HFFc6 (cell line): ENCODE measurements at places on chromosomes 5 and 9. TPM values are rescaled to one million over a fixed set of nuclear protein-coding genes. Genes with fewer than 3 reads are reported as not detected.

GRCh38 chr5:165996201-165996875 lies 2295.1 kb upstream of the WWC1 start:
- no peak for DNase-seq

- DNase-seq: no peak
Observed at GRCh38 chr5:16234598-16234997, 55.0 kb upstream of the MARCHF11 start.

Gene SIMC1
- total RNA-seq: 11.1 to 12.1 TPM (median 11.9 TPM) in 3 replicates

Gene STK32A
- total RNA-seq: 0.28 to 0.92 TPM (median 0.76 TPM) in 3 replicates

DNA sequence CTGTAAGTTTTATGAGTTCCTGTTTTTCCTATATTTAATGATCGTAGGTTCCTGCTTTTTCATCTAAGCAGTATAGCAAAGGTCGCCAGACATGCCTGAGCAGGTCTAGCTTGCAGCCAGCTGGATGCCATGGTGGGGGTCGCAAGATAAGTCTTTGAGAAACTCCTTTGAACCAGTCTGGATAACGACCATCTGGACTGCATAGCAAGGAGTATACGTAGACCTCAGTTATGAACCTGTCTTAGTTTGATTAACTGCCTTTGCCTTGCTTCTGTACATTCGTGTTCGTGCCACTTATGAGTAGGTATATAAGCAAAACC lies 8.4 kb upstream of the SPATA31E1 start:
- DNase-seq: no peak

Gene SLC6A3
- not detected in 2 replicates for total RNA-seq

Gene TSSK1B
- not detected in 3 replicates for total RNA-seq

GRCh38 chr9:131764568-131764967 lies 24.7 kb upstream of the RAPGEF1 start:
- DNase-seq: no peak

Gene OCLN
- total RNA-seq: 0.38 to 0.74 TPM (median 0.73 TPM) in 3 replicates

GRCh38 chr5:40775085-40775845 lies 19.5 kb upstream of the TTC33 start:
- no peak for DNase-seq

DNA sequence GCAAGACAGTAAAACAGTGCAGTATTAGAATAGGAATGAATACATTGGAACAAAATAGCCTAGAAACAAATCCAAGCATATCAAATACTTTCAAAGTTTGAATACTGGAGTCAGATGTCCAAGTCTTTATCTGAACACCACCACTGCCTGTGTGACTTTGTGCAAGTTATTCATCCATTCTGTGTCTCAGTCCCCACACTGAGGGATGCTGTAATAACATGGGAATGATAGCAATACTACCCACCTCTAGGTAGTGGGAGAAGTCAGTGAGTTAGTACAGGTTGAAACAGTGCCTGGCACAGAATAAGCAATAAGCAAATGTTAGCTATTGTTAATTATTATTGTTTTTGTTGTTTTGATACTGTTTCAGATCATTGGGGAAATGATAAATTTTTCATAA lies 130.9 kb downstream of the SUSD1 start:
- DNase-seq: no peak

DNA sequence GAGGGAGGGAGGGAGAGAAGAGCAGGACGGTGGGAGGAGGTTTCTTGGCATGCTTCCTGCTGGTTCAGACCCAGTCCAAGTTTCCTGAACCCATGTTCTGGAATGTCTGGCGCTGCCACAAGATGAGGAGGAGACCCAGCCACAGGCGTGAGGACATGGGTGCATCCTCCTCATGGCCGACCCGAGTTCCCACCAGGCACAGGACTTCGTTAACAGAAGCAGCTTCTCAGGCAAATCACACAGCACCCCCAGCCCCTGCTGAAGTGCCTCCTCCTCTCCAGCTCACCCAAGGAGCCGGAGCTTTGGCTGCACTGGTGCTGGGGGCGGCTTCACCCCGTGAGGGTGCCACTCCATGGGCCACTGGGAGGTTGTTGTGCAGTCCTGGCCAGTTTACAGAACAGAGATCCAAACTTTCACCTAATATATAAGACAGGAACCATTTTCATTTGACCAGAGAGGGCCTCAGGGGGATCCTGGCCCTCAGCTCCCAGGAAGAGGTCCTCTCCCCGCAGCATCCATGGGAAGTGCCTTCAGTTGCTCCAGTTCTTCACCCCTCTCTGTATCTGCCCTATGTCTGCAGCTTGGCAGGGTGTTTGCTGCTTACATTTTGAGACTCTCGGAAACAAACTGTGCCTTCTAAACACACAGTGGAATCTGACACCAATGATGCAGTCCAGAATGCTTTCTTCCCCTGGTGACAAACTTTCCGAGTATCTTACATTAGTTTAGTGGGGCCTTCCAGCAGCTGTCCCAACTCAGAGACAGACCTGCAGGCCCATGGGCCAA lies 10.2 kb upstream of the NKD2 start:
- no peak for DNase-seq

Gene PHYHD1
- 7.6 and 10.6 TPM in 2 replicates for total RNA-seq

Gene FBXO4
- total RNA-seq: 5.8 to 6.4 TPM (median 6.2 TPM) in 3 replicates

DNA sequence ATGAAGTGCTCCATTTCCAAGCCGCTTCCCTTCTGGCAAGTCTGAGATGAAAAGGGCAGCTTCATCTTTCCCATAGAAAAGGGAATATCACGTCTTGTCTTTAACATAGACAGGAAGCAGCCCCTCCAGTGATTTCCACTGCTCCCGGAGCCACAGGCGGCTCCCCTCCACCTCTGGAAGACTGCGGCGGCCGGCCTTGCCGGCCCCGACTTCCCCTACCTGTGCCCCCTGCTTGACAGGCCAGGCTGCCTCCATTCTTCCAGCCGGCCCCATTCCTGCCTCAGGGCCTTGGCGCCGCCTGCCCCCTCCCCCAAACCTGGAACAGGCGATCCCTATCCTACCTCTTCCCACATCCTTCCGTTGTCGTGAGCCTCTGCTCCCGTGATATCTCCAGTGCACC lies 141.8 kb downstream of the ZNF354C start:
- no peak for DNase-seq

DNA sequence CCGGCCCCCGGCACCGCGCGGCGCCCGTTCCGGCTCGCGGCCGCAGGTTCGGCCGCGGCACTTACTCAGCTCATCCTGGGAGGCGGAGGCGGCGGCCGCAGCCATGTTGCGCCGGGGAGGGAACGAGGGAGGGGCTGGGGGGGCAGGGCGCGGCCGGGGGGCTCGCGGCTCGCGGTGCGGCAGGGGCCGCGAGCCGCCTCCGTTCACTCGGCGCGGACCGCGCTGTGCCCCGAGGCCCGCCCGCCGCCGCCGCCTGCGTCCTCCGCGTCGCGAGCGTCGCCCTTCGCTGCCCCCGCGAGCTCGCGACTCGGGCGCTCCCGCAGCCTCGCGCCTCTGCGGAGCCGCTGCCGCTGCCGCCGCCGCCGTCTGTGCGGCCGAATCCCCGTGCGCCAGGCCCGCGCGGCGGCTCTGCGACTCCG lies 735 bp downstream of the ECPAS start:
- no peak for DNase-seq

Gene CAMK4
- total RNA-seq: 3.8 to 6.3 TPM (median 4.4 TPM) in 3 replicates

DNA sequence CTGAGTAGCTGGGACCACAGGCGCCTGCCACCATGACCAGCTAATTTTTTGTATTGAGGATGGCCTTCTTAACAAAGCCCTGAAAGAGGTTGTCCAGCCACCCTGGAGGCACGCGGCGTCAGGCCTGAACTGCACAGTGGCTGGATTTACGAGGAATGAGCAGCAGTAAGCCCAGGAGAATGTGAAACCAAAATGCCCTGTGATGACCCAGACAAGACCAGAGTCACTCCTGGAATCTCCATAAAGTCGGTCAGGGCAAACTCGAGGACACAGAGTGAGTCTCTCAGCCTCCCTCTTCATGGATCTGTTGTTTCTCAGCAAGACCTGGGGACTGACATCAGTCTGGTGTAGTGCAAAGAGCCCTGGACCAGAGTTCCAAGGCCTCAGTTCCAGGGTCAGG lies 53.2 kb upstream of the C5orf58 start:
- no peak for DNase-seq

GRCh38 chr9:84152204-84152603 lies 171.6 kb downstream of the RMI1 start:
- DNase-seq: no peak

DNA sequence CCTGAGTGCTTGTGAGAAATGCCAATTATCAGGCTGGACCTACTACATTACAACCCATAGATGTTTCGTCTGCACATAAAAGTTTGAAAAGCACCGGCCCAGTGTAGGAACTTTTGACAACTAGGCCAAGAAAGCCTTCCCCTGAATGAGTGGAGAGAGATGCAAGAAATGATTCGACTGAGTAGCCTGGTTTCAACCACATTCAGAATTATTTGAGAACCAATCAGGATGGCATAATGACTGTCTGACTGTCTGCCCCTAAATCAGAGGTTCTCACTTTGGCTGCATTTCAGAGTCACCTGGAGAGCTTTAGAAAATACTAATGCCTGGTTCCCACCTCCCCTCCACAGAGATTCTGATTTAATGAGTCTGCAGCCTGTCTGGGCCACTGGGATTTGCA lies 61.1 kb downstream of the FRMD3 start:
- no peak for DNase-seq

Gene CYLC2
- total RNA-seq: not detected in 2 replicates

- DNase-seq: no peak
Observed at GRCh38 chr5:58545912-58546311, 37.0 kb upstream of the RAB3C start.

Gene PCDHB2
- total RNA-seq: 5.2 to 8.8 TPM (median 8.6 TPM) in 3 replicates

Gene ACTL7B
- not detected in 3 replicates for total RNA-seq

Gene TAF1L
- not detected in 2 replicates for total RNA-seq

- DNase-seq: no peak
Observed at GRCh38 chr5:152595405-152595804, 190.3 kb upstream of the NMUR2 start.

Gene PKN3
- 1.6 to 4.1 TPM (median 3.7 TPM) in 3 replicates for total RNA-seq

- DNase-seq: no peak
Observed at GRCh38 chr5:83540105-83540504, 68.6 kb downstream of the VCAN start.

- DNase-seq: no peak
Observed at GRCh38 chr5:150213530-150213929, 23.7 kb downstream of the SLC6A7 start.

DNA sequence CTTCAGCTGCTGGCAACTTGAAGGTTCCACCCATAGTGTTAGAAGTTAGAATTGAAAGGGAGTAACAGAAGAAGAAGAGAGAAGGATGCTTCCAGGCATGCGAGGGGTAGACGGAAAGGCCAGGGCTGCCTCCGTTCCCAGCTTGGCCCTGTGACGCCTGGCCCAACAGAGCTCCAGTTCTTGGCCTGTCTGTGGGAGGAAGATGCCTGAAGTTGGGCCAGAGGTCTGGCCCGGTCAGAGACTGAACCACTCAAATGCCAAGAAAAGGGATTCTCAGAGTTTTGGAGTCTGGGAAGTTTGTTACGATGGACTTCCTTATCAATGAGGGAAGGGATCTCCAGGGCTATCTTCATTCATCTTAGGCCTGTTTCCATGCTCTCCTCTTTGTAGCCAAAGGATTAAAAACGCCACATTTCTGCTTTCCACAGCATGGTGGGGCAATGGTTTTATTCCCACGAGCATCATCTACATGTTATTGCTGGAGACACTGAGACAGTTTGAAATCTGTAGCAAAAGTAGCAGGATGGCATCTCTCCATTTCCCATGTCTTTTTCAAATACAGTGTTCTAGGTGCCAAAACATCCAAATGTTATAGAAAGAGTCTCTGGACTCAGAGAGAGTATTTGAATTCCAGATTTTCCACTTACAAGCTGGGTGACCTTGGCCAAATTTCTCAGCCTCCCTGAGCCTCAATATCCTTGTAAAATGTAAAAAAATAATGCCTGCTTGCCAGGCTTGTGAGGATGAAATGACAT lies 65.4 kb upstream of the ANKRD55 start:
- DNase-seq: no peak

- DNase-seq: no peak
Observed at GRCh38 chr9:69995846-69996245, 47.8 kb upstream of the MAMDC2 start.

- no peak for DNase-seq
Observed at GRCh38 chr9:137115394-137116026, 977 bp upstream of the DPP7 start.

Gene SLC34A3
- total RNA-seq: not detected in 3 replicates

GRCh38 chr5:53507013-53507412 lies 26.6 kb downstream of the FST start:
- no peak for DNase-seq

GRCh38 chr5:32144378-32145207 lies 29.5 kb downstream of the GOLPH3 start:
- DNase-seq: no peak

GRCh38 chr5:105639068-105639467 lies 2031.7 kb downstream of the EFNA5 start:
- no peak for DNase-seq

GRCh38 chr5:63398346-63398745 lies 563.9 kb downstream of the HTR1A start:
- DNase-seq: no peak

DNA sequence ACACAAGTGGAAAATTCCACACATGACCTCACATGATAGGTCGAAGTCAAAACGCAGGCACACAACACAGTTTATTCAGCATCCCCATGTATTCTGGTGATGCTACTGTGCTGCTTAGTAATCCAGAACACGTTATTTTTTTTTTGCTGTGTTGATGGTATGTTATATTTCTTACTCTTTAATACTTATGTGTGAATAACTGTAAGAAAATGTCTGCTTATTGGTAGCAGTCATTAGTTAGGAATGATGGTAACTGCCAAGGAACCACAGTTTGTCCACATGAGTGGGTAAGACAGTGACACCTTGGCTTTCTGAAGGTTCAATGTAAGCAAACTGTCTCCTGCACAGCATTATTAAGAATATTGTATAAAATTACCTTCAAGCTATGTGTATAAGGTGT lies 107.7 kb upstream of the DAPK1 start:
- peak; percentile 1 for DNase-seq

DNA sequence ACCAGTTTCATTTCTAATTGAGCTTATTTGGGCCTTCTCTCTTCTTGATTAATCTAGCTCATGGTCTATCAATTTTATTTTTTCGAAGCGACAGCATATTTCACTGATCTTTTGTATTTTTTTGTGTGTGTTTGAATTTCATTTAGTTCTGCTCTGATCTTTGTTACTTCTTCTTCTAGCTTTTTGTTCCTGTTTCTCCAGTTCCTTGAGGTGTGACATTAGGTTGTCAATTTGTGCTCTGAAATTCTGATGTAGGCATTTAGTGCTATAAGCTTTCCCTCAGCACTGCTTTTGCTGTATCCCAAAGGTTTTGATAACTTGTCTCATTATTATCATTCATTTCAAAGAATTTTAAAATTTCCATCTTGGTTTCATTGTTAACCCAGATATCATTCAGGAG lies 67.3 kb downstream of the STRBP start:
- DNase-seq: no peak

Gene SPATA24
- total RNA-seq: 5.4 to 5.9 TPM (median 5.9 TPM) in 3 replicates
